Retina (tissue), 1 donor: ENCODE measurements at places on chromosomes 13 and 19.

DNA sequence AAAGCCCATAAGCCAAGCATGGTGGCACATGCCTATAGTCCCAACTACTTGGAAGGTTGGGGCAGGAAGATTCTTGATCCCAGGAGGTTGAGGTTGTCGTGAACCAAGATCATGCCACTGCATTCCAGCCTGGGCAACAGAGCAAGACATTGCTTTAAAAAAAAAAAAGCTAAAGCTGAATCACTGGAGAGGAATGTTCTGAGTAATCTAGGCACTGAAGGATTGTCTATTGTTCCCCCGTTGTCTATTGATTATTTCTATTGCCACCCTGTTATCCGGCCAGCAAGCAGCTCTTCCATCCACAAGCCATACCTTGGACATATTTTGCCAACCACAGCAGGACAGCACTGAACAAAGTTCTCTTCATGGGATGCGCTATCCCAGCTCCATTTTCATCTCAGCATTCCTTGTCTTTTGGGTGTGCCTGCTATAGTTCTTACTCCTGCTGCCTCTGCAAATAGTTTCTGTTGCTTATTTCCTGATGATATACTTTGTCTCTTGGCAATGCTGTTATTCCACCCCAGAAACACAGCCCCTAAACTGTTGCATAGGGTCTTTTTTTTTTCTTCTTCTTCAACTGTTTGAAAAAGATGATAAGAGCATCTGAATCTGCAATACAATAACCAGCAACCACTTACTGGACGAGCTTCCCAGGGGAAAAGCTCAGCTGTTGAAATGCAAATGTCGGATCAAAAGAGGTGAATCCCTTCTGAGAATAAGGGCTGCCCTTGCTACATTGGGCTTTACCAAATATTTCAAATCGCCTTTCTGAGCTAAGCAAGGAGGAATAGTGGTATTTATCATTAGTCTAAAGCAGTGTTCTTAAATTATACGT is 22.2 kb upstream of the SIAH3 start:
- DNase-seq, result no peak

DNA sequence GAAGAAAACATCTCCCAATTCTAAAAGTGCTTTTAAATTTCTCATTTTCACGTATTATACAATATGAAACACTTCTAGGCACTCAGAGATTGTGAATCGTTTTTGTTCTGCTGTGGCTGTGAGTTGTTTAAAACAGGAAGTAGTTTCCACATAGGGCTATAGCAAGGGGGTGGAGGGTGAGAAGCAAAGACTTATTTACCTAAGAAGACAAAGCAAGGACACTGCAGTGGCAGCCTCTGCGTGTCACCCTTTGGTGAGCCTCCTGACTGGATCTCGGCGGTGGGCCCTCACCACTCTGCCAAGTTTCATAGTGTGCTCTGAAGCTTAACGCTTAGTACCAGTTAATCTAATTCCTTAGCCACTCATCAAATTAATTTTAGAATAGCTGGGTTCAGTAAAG is 56.8 kb downstream of the TNFSF13B start:
- DNase-seq, result no peak

GRCh38 chr13:61795580-61795979 is 379.9 kb upstream of the PCDH20 start:
- no peak for DNase-seq

GRCh38 chr19:7509625-7510024 is 6.3 kb upstream of the ZNF358 start:
- no peak for DNase-seq
